ENCODE measurements at places on chromosomes 3 and 15. TPM values are rescaled to one million over a fixed set of nuclear protein-coding genes. Genes with fewer than 3 reads are reported as not detected.

DNA sequence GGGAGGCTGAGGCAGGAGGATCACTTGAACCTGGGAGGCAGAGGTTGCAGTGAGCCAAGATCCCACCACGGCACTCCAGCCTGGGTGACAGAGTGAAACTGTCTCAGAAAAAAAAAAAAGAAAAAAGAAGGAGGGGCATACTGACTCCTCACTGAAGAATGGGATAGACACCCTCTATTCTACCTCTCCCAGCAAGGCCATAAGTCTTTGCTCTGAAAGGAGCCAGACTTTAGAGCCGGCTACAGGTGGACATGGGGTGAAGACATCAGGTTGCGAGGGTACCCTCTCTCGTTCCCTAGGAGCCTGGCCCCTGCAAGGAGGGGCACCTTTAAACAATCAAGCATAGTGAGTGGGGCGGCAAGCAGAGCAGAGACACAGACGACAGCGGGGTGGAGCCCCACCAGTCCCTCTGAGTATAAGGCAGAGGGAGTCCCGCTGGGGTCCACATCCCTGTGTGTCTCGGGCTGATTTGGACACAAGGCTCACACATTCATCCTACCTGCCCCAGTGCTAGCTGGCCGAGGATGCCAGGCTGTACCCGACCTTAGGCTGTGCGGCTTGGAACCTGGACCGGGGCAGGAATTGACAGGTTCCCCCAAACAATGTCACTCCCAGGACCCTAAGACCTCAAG is 1.1 kb downstream of the GRAMD2A start:
- DNase-seq = no peak

- peak; percentile 80 for DNase-seq
Observed at GRCh38 chr15:72230197-72231065, 559 bp downstream of the PKM start.

The MYH15 gene
- 0.53 TPM for total RNA-seq

DNA sequence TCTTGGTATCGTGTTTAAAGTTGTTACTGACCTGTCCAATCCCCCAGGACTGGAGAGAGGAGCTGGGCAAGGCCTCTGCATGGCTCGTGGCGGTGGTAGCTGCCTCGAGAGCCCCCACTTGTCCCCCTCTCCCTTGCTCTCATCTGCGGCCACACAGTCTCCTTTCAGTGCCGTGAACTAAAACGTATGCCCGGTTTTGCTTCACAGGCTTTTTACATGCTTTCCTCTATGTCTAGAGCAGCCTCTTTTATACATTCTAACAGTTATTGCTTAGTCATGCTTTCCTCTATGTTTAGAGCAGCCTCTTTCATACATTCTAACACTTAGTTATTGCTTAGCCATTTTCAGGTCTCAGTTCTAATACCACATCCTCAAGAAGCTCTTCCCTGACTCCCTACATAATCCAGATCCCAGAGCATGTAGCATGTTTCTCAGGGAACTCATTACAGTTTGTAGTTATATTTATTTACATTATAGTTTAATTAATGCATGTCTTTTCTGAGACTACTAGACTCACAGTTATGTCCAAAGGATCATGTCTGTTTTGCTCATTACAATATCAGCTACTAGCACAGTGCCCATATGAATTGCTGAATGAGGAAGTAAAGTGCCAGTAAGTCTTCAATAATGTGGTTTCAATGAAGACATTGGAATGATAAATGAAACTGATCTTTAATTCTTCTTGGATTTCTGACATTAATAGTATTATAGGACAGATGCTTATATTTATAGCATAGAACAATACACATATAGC is 66.5 kb upstream of the TBL1XR1 start:
- no peak for DNase-seq
